Retinal pigment epithelial cell (primary cell): ENCODE measurements at places on chromosomes 7 and 10.

- DNase-seq: no peak
Observed at GRCh38 chr7:108805808-108806397, 236.2 kb downstream of the DNAJB9 start.

- no peak for DNase-seq
Observed at GRCh38 chr7:135971366-135971725, 5.8 kb downstream of the MTPN start.

GRCh38 chr7:149882248-149883047, 8.7 kb downstream of the ATP6V0E2 start:
- no peak for DNase-seq

DNA sequence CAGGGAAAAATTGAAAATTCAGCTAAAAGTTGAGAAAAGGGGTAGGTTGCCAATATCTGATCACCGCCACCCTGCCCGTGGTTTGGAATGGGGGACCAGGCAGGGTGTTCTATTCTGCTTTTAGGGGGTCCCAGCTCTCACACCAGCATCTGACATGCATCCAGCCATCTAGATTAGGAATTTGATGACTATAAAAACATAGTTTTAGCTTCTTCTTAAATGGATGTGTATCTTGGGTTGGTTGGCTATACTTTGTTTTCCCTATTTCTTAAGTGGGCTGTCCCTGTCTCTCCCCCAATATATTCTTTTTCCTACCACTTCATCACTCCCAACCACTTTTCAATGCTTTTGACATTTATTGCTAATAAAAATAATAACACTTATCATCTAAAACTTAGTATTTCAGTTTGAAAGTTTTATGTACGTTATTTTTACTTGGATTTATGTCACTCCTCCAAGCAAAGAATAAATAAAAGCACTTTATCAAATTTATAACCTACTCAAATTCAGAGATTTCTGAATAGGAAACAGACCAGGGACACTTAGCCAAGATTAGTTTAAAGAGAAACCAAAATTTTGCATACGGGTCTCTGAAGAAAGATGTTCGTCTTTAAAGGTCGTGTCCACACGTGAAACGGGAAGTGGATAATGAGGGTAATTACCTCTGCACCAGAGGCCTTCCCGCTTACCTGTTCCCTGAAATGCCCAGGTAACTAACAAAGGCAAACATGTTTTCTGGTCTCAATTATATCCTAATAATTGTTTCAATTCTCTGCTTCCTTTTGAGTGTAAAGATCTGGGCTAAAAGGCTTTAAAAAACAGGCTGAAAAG, 233.2 kb upstream of the AUTS2 start:
- DNase-seq: no peak

- no peak for DNase-seq
Observed at GRCh38 chr7:15848362-15848761, 161.9 kb upstream of the MEOX2 start.

DNA sequence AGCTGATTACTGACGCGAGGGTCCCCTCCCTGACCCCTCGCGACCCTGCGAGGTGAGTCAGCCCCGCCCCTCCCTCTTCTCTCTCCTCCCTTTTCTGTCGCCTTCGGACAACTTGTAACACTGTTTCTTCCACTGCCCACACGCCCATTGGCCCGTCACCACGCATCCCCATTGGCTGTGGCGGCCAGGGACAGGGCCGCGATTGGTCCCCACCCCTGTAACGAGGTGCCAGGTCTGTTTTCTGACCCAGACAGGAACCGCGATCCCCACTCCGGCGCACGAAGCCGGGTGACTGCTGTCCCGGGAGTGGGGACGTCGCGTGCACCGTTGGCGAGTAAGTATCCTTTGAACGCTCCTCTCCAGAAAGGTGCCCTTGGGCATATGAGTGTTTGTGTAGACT, at the start of gene STRA8:
Gene STRA8 (plus strand): TSS at position 269 of the 400 bp plus-strand sequence. CDS start 6,687 bp downstream, outside the sequence.
- DNase-seq: no peak

- DNase-seq: no peak
Observed at GRCh38 chr7:79451580-79451979, 1.9 kb downstream of the MAGI2 start.

DNA sequence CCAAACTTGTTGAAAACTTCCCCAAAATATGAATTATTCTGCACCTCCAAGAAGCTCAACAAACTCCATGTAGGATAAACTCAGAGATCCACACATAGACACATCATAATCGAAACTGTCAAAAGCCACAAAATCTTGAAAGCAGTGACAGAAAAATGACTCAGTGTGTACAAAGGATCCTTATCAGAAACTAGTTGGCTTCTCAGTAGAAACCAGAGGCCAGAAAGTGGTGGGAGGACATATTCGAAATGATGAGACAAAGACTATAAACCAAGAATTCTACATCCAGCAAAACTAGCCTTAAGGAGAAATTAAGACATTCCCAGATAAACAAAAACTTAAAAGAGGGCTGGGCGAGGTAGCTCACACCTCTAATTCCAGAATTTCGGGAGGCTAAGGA, 38.5 kb downstream of the MCMBP start:
- no peak for DNase-seq

GRCh38 chr10:29643771-29644501, 9.2 kb upstream of the SVIL start:
- DNase-seq: no peak

DNA sequence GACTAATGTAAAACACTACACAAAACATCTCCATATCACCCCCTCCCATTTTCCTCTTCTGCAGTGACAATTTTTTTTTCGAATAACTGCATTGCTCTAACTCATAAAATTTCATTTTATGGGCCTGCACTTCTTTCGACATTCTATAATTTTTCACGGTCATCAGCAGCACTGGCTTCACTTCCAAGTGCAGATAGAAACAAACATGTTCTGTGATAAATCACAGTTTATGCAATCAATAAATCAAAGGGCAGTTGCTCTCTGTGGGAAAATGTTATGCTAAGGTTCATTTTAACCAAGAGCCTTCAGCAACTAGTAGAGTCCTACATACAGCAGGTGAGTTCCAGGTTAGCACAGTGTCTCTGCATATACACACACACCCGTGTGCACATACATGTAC, 100.1 kb downstream of the GPAM start:
- no peak for DNase-seq

DNA sequence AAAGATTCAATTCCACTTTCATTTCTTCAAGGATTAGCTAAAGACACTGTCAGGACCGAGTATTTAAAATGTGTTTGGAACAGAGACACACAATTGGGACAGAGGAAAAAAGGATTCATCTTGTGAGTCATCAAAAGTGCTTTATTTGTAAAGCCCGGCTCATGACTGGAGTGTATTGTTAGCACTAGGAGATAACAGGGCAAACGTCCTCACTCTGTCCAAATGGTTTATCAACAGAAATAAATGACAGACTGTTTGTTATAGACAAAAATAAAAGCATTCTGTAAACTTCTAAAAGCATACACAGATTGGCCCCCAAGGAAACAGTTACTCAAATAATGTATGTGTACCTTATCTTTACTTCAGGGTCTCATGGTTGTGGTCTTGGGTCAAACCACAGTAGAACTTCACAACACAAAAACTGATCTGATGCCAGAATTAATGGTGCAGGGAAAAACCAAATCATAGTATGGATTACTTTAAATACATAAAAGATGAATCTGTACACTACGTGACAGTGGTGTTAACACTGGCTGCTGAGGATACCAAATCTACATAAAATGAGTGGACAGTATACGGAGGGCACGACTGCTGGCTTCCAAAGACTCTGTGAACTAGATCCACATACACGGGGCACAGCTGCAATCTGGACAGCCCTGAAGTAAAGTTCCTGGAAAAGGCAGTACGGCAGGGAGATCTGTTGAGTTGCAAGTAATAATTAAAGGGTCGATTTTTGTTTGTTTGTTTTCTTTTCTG, 179.4 kb downstream of the PIP4K2A start:
- DNase-seq: no peak

- DNase-seq: no peak
Observed at GRCh38 chr7:104038136-104038535, 48.7 kb upstream of the RELN start.

- peak; percentile 6 for DNase-seq
Observed at GRCh38 chr7:37833107-37833817, 15.1 kb upstream of the NME8 start.

DNA sequence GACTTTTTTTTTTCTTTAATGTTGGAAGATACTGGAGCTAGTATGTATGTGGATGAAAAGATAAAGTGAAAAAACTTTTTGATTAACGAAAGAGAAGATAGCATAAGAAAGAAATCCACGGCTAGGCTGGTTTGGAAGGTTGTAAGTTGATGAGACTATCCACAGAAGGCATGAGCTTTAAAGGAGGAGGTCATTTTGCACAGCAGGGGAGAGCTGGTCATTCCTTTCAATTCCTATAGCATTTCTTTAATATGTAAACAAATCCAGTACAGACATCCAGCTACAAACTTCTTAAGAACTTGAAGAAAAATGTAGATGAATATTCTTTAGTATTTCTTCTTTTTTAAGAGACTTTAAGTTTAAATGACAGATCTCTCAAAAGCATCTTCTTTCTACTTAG, 281.3 kb downstream of the CACNA2D1 start:
- DNase-seq: no peak

DNA sequence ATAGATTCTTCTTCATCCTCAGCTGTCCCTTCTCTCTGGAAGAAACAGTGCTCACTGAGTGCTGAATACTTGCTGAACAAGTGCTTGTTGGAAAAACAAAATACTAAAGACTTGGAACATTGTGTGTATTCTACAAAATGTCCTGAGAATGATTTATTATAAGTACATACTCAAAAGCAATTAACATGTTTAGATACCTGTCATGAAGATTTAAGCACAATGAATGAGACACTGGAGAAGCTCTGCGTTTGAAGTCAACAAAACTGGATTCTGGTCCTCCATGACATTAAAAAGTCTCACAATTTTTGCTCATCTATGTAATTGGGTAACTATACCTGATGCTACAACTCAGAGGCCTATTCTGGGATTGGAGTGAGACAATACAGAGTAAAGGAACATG, 34.8 kb upstream of the LAMB1 start:
- DNase-seq: no peak

GRCh38 chr10:131086094-131086493, 225.4 kb downstream of the TCERG1L start:
- no peak for DNase-seq

- DNase-seq: no peak
Observed at GRCh38 chr7:90216080-90216674, 4.6 kb downstream of the STEAP2 start.

GRCh38 chr7:90111-91063, 102.0 kb upstream of the FAM20C start:
- DNase-seq: peak; percentile 39

GRCh38 chr7:139648941-139649425, 125.5 kb downstream of the CLEC2L start:
- DNase-seq: no peak

- no peak for DNase-seq
Observed at GRCh38 chr10:1402816-1403507, 334.4 kb downstream of the ADARB2 start.

GRCh38 chr7:42456267-42456666, 219.3 kb upstream of the GLI3 start:
- no peak for DNase-seq

DNA sequence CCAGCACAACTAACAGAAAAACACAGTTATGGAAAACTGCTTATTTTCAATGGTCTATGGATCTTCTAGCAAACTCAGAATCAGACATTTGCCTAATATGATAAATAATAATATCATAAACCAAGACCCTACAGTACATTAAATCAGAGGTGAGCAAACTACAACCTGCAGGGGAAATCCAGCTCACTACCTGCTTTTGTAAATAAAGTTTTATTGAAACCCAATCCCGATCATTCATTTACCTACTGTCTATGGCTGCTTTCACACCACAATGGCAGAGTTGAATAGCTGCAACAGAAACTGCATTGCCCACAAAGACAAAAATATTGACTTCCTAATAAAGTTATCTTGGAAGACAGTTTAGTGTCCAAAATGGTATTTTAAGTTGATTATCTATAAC, 108.5 kb downstream of the ELAPOR2 start:
- no peak for DNase-seq

GRCh38 chr10:7388602-7389001, 22.2 kb downstream of the SFMBT2 start:
- no peak for DNase-seq

DNA sequence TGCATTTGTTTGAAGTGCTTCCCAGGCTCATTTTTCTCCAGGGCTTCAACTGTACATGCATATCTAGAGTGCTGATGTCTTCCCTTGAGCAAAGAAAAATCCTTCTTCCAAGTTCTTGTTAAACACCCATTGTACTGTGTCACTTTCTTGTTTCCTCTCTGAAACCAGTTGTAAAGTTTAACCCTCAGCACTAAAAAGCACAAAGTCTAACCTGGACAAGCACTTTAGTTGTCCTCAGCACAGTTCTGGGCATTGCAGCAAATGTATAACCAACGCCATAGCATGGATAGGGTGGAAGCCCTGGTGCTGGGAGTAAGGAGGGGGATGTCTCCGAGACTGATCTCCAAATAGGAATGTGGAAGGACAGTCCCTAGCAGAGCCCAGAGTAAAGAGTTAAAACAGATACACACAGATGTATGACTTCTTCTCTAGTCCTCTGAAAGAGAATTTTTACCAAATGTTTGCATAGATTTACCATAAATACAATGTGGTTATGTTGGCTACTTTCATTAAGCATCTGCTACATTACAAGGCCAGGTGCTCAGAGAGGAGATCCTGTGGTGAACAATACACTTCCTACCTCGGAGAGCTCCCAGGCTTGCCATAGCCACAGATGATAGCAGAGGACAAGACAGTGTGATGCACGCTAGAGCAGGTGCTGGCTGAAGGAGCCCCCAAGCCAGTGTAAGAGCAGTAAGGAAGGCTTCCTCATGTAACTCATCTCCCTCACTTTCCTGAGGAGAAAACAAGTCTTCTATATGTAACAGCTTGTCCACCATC, 57.0 kb downstream of the DNAJC12 start:
- no peak for DNase-seq

DNA sequence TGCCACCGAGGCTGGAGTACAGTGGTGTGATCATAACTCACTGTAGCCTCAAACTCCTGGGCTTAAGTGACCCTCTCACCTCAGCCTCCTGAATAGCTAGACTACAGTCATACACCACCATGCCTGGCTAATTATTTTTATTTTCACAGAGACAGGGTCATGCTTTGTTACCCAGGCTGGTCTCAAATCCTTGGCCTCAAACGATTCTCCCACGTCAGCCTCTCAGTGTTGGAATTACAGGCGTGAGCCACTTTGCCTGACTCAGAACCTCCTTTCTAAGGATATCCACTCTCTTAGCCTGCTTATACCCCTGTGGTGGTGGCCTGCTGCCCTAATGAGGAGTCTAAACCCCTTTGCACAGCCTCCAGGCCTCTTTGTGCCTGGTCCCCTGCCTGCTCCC, 4.2 kb upstream of the IGFBP1 start:
- DNase-seq: no peak

GRCh38 chr10:116465546-116465945, 37.9 kb downstream of the PNLIPRP3 start:
- no peak for DNase-seq

DNA sequence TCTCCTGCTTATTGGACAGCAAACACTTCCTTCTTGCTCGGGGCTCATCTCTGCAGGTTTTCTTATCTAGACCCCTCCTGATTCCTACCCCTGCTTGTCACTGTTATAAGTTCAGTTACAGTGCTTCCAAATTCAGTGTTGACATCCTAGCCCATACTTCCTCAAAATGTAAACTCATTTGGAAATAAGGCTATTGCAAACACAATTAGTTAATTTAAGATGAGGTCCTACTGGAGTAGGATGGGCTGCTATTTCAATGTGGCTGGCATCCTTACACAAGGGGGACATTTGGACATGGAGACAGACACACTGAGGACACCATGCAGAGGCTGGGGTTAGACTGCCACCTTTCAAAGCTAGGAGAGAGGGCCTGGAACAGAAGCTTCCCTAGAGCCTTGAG, 85.2 kb upstream of the NPVF start:
- DNase-seq: no peak

- no peak for DNase-seq
Observed at GRCh38 chr10:73209705-73210104, 37.4 kb downstream of the DNAJC9 start.
